Activated CD4-positive, CD25-positive, alpha-beta regulatory T cell treated with anti-CD3 and anti-CD28 coated beads, Interleukin-2, amount 50 U/mL, for 16 hours (primary cell): ENCODE measurements at places on chromosomes 2 and 18.

DNA sequence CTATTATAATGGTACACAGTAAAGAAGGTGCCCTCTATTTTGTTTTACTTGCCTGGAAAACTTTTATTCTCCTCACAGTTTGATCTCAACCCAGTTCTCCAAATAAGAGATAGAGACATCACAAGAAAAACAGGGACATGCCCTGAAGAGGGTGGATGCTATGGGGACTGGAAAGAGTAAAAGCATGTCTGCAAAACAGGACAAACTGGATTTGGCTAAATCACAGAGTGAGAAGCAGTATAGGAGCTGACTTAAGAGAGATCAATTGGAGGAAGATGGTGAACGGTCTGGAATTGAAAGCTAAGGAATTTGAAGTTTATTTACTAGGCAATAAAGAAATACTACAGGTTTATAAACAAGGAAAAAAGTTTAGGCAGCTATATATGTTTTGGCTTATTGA lies 33.0 kb downstream of the SP140L start:
- DNase-seq = no peak

DNA sequence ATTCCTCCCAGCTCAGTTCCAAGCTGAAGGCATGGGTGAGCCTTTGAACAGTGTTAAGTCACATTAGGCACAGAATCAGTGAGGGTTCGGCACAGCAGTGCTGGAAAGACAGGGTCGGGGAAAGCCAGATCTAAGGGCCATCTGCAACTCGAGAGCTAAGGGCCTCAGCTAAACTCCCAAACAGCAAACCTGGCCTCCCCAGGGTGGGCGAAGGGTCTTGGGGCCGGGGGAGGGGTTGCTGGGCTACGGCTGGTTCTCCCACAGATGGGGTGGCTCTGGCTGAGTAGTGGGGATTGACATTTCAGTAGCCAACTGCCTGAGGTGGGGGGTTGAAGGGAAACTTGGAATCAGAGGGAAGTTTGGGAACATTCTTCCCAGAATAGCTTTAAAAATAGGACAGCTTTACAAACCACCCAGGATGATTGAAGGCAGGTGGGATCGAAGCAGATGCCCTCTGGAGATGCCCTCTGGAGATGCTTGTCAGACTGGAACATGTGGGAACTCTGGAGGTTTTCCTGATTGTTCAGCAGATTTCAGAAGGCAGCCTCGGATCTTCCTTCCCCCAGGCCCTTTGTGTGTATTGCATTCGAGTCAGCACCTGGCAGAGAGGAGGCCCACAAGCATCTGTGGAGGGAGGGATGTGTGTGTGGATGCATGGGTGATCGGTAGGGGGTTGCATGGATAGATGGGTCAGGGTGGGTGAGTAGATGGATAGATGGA lies 156.4 kb downstream of the SMAD7 start:
- no peak for DNase-seq

- no peak for DNase-seq
These were observed 72.9 kb upstream of the SCG2 start for GRCh38 chr2:223674998-223675609.

DNA sequence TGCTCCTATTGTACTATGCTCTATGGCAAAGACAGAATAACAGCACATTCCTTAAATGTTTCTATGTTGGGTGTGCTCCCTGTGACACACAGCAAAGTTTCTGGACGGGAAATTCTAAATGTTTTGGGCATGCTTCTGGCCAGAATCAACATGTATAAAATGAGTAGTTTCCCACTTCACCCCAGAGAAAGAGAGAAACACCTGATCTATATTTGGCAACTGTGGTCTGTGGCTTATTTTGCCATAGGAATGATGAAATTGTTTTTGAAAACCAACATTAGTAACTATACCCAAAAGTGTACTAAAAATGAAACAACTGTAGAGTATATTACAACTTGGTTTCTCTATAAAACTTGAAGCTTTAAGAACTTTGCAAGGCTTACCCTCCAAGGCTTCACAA lies 89.1 kb downstream of the RAD51AP2 start:
- DNase-seq = no peak

DNA sequence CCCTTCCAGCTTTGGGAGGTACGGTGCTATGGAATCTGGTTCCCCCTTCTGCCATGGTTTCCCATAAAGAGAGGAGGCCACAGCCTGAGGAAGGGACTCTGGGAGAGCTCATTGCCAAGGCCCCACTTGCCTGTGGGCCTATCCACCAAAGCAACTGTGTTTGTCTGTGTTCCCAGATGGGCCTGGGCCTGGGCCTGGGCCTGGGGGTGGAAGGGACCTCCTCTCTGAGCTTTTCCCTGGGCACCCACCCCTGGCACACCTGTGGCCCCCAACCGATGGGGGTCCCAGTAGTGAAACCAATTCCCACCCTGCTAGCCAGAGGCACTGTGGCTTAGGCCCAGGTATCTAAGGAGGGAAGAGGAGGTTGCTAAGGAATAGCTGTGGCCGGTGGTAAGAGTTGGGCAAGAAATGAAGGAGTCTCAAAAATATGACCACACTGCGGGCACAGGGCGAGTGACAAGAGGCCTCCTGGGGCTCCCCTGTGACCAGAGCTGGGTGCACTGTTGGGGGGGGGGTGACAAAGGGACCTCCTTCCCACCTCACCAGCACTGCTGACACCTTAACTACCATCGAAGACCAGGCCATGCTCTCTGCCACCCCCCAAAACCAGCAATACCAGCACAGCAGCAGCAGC lies 4.9 kb upstream of the DUSP2 start:
- DNase-seq = no peak

DNA sequence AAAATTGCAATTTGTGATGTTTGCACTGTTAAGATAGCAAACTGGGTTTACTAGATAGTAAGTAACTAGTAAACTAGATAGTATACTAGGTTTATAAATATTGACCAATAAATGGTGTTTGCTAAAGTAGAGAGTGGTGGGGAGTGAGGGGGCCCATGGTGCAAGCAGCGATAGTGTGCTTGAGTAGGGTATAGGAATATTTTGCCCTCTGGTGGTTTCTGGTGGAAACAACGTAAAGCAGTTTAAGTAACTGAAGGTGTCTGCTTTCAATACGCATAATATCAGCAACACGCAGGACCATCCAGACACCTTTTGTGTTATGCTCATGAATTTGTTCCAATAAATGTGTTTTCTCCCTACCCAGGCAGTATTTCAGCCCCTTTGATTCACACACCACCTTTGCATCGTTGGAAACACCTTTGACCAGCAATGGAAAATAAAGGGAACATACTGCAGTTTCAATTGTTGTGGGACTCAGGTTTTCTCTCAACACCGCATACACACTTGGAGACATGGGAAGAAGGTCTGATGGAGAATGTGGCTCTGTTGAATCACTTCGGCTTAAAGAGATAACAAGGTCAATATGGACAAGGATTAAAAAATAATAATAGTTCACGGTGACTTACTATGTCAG lies 16.7 kb upstream of the STAT1 start:
- DNase-seq = no peak

GRCh38 chr18:33578518-33579348 lies 714 bp downstream of the ASXL3 start:
- DNase-seq = no peak

- DNase-seq = no peak
These were observed 9.0 kb upstream of the SLC20A1 start for GRCh38 chr2:112636605-112637288.

DNA sequence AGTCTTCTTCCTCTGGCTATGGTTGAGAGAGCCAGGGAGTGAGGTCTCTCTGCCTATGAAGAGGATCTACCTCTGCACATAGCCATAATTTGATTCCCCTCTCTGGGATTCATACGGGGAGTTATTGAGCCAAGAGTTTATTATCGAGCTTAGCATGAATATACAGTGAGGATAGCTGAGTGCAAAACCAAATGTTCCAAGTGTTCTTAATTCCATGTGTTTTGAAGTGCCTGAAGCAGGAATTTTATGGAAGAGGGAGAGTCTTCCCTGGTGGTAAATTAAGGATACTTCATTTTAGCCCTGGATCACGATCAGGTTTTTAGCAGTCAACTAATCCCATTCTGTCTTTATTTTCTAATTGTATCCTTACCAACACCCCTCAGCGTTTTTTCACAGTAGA lies 270.6 kb downstream of the C1D start:
- no peak for DNase-seq

DNA sequence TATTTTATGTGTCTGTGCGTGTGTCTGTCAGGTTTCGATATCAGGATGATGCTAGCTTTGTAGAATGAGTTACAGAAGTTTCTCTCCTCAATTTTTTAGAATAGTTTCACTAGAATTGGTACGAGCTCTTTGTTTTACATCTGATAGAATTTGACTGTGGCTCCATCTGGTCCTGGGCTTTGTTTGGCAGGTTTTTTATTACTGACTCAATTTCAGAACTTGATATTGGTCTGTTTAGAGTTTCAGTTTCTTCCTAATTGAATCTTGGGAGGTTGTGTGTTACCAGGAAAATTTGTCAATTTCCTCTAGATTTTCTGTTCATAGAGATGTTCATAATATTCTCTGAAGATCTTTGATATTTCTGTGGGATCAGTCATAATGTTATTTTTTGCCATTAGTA lies 289.4 kb upstream of the COL3A1 start:
- no peak for DNase-seq

DNA sequence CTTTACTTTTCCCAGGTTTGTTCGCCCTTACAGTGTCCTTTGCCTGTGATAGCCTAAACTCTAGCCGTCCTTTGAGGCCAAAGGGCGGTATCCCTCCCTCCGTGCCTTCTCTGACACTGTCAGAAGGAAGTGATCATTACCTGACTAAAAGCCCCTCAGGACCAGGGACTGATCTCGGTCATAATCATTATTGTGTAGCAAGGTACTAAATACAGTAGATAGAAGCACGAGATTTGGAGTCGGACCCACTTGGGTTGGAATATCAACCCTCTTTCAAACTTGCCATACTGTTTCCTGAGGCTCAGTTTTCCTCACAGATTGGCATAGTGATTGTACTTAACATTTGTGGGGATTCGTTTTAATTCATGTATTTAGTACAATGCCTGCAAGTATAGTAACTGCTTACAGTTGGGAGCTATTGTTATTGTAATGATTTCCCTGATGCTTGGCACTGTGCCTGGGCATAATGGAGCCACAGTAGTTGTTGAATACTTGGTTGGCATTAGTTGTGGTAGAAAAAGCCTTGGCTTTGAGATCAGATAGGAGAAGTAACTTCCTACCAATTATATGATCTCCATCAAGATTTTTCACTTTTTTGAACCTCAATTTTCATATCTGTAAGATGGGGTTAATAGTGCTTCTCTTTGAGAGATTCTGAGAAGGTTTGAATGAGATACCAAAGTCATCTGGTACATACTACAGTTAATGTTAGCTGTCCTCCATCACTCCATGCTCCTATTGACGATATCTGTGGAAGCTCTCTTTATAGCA lies 836 bp downstream of the STK11IP start:
- no peak for DNase-seq

DNA sequence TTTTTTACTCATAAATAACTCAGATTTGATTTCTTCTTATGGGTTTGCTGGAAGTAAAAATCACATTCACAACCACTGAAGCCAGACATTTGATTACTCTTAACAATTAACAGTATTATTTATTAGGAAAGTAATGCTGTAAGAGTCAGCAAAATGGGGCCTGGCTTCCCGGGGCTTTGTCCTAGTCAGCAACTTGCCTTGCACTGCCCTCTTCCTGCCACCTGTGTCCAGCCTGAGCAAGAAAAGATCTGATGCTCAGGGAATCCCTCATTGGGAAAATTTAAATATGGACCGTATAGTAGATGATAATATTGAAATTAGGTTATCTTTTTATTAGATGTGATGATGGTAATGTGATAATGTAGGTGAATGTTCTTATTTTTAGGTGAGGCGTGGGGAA lies 30.8 kb upstream of the ACYP2 start:
- DNase-seq = no peak

GRCh38 chr2:9640403-9641104 lies 9.8 kb upstream of the YWHAQ start:
- no peak for DNase-seq

DNA sequence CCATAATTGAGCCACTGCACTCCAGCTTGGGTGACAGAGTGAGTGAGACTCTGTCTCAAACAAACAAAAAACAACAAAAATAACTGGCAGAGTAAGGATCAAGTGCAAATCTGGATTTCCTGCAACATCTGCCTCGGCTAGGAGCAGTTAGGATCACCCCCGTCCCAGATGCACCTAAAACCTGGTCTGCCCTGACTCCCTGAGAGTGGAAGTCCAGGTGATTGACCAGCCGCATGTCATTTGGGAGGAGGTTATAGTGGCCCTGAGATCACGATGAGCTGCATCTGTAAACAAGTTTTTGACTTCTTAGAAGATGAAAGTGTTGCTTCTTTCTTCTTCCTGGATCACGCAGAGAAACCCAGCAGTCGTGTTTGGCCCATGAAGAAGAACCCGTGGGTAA lies 5.0 kb upstream of the ESPNL start:
- DNase-seq = no peak

DNA sequence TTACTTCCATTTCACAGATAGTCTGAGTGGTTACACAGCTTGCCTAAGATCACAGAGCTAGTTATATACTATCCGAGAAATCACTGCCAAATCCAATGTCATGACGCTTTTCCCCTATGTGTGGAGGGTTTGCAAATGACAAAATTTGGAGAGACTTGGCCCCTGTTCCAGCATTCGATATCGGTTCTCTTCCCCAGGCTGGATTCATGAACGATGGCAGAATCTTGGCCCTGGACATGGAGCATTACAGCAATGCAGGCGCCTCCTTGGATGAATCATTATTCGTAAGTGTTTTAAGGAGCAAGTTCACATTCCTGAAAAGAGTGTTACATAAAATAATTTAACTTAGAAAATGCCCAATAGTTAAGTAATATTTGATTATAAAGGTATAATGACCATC lies 55.1 kb downstream of the AOX1 start:
- no peak for DNase-seq

DNA sequence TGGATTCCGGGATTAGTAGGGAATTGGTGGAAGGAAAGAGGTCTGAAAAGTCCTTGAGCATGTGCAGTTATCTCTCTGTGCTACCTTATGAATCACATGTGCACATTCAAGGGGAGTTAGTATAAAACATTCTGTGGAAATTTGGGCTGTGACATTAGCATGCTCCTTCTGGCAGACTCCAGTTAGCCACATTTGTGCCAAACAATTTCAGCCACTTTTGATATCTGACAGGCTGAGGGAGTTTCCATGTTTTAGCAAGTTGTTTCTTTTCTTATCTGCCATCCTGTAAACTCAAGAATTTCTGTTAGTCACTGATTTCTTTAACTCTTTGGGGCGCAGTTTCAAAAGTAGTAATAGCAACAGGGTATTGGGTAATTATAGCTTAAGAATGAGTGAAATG lies 28.3 kb upstream of the GYPC start:
- no peak for DNase-seq

GRCh38 chr18:47800756-47801155 lies 129.7 kb downstream of the SMAD2 start:
- DNase-seq = no peak

DNA sequence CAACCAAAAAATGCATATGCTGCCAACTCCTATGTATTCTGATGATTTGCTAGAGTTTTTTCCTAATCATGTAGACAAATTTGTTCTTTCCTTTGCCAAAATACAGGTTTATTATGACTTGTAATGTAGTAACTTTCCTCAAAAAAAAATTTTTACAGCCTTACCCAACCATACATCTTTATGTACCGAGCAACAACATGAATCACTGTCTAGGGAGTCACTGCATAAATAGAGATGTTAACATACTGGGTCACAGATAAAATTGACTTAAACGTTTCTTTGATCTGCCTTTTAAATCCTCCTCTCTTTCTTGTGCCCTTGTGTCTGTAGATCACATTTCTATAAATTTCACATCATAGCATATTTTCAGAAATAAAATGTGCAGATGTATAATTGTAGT lies 143.6 kb downstream of the MBD2 start:
- no peak for DNase-seq

GRCh38 chr2:64263315-64263714 lies 119.1 kb upstream of the PELI1 start:
- no peak for DNase-seq
